ENCODE measurements at places on chromosomes 5 and 9. TPM values are rescaled to one million over a fixed set of nuclear protein-coding genes. Genes with fewer than 3 reads are reported as not detected.

GRCh38 chr9:87040410-87041009 lies 93.2 kb upstream of the GAS1 start:
- DNase-seq = no peak

- no peak for DNase-seq
Measured at GRCh38 chr5:68420476-68421344, 205.2 kb downstream of the PIK3R1 start.

DNA sequence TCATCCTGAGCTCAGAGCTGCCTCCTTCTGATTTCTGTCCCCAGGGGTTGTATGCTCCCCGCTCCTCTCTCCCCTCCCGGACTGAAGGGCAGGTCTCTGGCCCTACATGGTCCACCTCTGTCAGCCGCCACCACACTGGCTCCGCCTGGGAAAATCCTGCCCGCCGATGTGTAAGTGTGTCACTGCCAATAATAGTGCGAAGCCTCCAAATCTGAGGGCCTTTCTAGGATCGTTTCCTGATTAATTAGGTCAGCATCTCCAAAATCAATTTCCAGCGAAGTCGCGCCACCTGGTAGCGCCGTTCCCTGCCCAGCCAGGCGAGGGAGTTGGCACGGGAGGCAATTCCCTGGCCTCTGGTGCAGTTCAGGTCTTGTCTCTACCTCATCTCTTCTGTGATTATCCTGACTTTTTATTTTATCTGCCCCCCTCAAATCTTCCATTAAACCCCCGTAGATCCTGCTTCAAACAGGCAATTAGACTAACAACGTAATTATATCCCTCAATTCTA lies 73.5 kb downstream of the ZNF618 start:
- no peak for DNase-seq

DNA sequence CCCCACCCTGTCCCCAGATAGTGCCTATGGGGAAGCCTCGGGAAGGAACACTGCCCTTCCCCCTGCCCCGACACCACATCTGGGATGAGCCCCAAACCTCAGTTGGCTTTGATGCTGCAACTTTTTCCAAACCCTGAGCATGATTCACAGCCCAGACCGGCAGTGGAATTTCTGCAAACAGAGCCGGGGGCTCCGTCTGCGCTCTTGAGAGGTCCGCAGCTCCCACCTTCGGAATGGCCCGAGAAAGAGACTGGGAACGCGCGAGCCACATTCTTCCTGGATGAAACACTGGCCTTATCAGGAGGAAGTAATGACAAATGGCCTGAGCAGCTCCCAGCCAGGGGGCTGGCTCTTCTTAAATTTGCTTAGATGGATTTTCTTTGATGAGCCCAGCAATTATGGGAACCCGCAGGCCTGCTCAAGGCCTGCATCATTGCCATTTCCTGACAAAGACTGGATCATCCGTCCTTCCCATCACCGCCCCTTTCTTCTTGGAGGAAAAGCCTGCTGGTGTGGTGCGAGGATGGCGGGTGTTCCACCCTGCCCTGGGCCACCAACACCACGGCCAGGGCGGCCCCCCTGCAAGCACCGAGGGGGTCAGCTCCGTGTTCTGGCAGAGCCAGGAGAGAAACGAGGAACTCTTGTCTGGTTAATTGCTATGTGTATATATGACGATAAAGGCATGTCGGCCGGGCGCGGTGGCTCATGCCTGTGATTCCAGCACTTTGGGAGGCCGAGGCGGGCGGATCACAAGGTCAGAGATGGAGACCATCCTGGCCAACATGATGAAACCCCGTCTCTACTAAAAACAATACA lies 38.8 kb upstream of the COL5A1 start:
- DNase-seq = no peak

DNA sequence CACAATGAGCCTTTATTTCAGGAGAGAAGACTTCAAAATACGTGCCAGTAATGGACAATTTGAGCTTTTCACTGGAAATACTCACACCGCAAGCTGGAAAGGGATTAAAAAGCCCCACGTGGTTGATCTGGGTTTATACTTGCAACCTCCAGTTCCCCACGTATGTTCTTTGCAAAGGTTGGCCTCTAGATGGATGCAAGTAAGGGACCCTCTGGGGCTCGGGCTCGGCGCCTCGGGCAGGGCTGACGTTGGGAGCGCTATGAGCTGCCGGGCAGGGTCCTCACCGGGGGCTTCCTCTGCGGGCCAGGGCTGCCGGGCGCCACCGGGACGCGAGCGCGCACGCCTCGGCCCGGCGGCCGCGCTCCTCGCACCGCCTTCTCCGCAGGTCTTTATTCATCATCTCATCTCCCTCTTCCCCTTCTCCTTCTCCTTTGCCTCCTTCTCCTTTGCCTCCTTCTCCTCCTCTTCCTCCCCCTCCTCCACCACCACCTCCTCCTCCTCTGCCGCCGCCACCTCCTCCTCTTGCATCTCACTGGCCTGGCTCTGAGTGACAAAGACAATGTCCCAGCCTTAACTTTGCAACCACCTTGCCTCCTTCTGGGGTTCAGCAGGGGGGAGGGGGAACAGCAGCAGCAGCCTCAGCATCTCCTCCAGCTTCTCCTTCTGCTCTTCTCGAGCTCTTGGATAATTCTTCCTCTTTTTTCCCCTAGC lies 701 bp upstream of the ZNF462 start:
- no peak for DNase-seq

Gene ADGRV1
- 2.2 TPM for total RNA-seq

GRCh38 chr5:72511774-72512592 lies 4.8 kb upstream of the ZNF366 start:
- no peak for DNase-seq

All from thymus (tissue), 14 donors.